ENCODE measurements at places on chromosomes 11 and 22.

DNA sequence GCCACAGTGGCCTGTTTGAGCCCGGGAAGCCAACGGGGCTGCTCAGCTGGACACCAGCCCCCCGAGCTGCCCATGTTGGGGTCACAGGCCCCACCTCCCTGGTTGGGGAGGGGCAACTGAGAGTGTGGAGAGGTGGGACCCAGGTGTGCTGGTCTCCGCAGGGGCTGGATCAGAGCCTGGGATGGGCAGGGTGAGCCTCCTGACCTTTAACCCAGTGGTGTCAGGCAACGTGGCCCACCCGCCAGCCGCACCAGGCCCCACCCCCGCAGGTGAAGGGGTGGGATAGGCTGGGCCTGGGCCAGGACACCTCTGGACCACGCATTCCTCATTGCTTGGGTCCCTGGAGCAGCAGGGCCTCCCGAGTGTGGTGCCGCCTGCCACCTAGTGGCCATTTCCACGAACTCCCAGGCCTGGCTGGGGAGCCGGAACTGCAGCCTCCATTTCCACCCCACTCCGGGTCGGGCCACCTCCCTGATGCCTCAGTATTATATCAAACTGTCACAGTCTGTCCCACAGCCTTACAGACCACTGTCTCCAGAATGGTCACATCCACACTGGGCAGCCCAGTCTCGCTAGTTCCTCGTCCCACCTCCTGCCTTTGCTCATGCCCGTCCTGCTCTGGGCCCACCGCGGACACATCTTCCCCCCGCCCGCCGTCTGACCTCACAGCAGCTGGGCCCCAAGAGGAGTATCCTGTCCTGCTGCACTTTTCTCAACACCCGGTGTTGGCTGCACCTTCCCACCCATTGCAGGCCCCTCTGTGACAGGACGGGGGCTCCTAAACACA lies 13.3 kb upstream of the PPP6R3 start:
- peak; percentile 82 for DNase-seq

GRCh38 chr11:131595797-131596196 lies 225.4 kb downstream of the NTM start:
- DNase-seq: no peak

DNA sequence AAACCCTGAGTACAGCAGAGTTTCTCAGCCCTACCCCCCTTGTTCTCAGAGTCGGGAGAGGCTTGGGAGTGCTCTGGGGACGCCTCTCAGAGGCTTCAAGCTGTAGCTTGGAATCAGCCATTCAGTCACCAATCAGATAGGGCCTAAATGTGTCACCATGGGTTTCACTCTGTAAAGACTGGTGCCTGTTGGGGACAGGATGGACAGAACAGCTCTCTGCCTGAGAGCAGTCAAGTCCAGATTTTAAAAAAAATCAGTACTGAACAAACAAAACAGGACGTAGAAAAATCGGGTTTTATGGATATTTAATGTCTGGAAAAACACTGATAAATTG lies 1.3 kb downstream of the FADD start:
- no peak for DNase-seq

- no peak for DNase-seq
These were observed 13.5 kb downstream of the ADORA2A start for GRCh38 chr22:24440718-24441405.

DNA sequence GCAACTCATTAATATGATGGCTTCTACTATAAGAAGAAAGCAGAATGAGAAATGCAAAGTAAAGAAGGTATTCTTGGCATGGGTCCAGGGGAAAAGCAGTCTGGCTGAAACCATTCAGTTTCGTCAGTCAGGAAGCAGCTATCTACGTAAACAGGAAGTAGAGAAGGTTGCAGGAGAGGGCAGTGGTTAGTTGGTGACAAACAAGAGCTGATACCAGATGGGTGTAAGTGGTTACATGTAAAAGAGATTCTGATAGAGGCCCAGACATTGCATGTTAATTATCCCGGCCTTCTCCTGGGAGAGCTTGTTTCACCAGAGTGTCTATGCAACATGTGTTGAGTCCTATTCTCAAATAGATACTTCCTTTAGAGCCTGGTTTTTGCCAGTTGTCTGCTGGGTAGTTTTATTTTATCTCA lies 58.4 kb upstream of the PSMA1 start:
- peak; percentile 73 for DNase-seq

- DNase-seq: no peak
These were observed 125.6 kb upstream of the SLC5A12 start for GRCh38 chr11:26847459-26847858.

Data from activated CD8-positive, alpha-beta T cell treated with anti-CD3 and anti-CD28 coated beads for 36 hours (primary cell).